ENCODE measurements at places on chromosomes 12 and 14.

GRCh38 chr14:53432378-53432802, 279.3 kb upstream of the DDHD1 start:
- DNase-seq, result peak; percentile 28

DNA sequence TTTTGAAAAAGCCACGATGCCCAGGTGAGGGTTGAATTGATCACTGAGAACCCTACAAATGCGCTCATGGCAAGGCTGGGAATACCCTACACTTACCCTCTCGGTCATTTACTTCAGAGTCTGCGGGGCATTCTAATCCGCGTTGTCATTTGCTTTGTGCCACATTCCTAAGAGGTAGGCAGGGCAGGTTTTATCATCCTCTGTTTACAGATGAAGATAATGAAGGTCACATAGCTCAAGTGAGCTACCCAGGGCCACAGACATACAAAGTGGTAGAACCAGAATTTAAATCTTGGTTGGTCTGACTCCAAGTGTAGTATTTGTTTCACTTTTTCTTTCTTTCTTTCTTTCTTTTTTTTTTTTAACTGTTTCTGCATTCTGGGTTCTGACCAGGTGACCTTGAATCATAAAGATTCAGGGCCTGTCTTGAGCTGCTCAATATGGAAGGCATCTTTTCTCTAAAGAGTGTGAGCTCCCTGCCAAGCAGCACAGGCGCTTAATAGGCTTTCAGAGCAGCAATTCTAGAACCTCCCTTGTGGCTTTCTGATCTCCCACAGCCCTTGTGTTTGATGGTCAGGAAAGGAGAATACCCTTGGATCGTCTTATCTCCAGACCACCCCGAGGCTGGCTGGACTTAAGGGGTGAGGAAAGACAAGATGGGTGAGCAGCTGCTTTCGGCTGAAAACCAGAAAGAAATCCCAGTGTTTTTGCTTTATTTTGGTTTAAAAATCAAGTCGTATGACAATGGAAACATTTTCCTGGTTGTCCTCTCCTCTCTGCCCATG, 662 bp upstream of the BATF start:
- no peak for DNase-seq

- DNase-seq, result peak; percentile 5
Observed at GRCh38 chr14:99732436-99733210, 48.5 kb downstream of the CYP46A1 start.

GRCh38 chr14:32366986-32367385, 37.9 kb downstream of the AKAP6 start:
- no peak for DNase-seq

DNA sequence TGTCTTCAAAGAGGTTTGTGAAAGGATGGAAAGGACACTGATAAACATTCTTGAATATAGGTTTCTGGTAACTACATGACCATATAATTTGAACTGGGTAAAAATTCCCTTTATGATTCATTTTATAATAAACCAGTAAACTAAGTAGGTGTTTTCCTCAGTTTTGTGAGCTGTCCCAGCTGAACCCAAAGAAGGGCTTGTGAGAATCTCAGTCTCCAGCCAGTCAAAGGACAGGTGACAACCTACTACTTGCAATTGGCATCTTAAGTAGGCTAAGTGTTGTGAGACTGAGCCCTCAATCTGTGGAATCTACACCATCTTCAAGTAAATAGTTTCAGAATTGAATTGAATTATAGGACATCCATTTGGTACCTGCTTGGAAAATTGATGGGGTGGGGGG, 75.2 kb downstream of the MYF5 start:
- no peak for DNase-seq
